ENCODE measurements at places on chromosomes 2 and 18. TPM values are rescaled to one million over a fixed set of nuclear protein-coding genes. Genes with fewer than 3 reads are reported as not detected.

C2orf80 gene
- polyA plus RNA-seq, result not detected

PJVK gene
- polyA plus RNA-seq, result 13.7 TPM

ALK gene
- 0.06 TPM for polyA plus RNA-seq

EMILIN1 gene
- 191 TPM for polyA plus RNA-seq

SERPINB5 gene
- polyA plus RNA-seq, result not detected

HS6ST1 gene
- polyA plus RNA-seq, result 36.4 TPM

KCNF1 gene
- polyA plus RNA-seq, result 2.0 TPM

RAB6C gene
- 0.34 TPM for polyA plus RNA-seq

CPLX4 gene
- polyA plus RNA-seq, result not detected

ZSCAN30 gene
- polyA plus RNA-seq, result 50.9 TPM

MAPK4 gene
- polyA plus RNA-seq, result 1.6 TPM

IL1F10 gene
- polyA plus RNA-seq, result not detected

SP5 gene
- polyA plus RNA-seq, result 7.9 TPM

FSHR gene
- not detected for polyA plus RNA-seq

RAB17 gene
- polyA plus RNA-seq, result 19.1 TPM

ACADL gene
- 26.2 TPM for polyA plus RNA-seq

PUS10 gene
- polyA plus RNA-seq, result 10.5 TPM

BMPR2 gene
- 68.3 TPM for polyA plus RNA-seq

MGAT4A gene
- polyA plus RNA-seq, result 15.4 TPM

PLCD4 gene
- polyA plus RNA-seq, result 10.9 TPM
